ENCODE measurements at places on chromosomes 6 and 20. TPM values are rescaled to one million over a fixed set of nuclear protein-coding genes. Genes with fewer than 3 reads are reported as not detected.

Gene POM121L2
- not detected for total RNA-seq

Gene PPP1R3G
- 0.07 TPM for total RNA-seq

Gene RAET1G
- total RNA-seq, result 1.0 TPM

DNA sequence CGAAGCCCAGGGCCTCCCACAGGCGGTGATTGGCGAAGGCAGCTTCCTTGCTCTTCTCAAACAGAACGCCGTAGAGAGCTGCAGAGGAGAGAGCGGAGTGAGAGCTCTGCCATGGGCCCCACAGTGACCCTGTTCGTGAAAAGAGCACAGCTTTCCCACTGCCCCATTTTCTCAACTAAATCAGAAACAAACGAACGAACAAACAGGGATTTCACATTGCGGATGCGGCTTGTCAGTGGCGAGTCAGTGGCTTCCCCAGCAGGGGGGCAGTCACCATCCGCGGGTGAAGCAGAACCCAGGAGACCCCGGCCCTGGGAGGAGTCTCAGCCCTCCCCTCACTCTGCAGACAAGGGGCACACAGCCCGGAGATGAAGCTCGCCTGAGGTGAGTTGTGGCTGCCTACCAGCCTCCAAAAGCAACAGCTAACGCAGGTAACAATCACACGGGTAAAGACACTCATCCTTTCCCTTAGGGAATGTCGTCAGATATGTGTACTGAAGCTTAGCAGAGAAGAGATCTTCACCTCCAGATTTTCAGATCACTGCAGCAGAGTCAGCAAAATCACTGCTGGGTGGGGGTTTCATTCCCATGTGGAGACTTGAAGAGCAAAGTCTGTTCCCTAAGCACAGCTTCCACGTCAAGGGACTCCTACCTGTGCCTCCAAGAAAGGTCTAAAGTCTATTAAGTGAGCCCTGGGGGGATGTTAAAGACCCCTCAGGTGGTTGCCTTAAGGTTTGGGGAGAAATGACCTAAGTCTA, 51.2 kb upstream of the GPR31 start:
- no peak for DNase-seq

- no peak for DNase-seq
Measured at GRCh38 chr6:82553863-82554531, 190.4 kb downstream of the TPBG start.

DNA sequence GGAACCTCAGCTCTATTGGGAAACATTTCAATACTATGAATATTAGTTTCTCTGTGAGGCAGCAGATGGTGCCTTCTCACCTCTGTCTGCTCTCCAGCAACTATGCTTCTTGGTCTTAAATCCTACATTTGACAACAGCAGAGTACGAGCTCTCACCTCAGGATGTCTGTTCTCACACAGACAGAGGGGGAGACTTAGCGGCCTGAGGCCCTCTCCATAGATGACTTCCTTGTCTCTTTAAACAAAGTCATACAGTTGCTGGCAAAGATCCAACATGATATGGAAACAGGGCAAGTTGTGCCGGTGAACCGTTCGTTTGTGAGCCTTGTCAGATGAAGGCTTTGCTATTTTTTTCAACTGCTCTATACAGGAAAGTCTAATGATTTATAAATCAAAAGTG, 43.7 kb upstream of the GABRR1 start:
- DNase-seq, result no peak

- no peak for DNase-seq
Measured at GRCh38 chr20:49983123-49983847, 505 bp downstream of the SNAI1 start.

- DNase-seq, result no peak
Measured at GRCh38 chr6:85672050-85672449, 29.4 kb upstream of the SYNCRIP start.

DNA sequence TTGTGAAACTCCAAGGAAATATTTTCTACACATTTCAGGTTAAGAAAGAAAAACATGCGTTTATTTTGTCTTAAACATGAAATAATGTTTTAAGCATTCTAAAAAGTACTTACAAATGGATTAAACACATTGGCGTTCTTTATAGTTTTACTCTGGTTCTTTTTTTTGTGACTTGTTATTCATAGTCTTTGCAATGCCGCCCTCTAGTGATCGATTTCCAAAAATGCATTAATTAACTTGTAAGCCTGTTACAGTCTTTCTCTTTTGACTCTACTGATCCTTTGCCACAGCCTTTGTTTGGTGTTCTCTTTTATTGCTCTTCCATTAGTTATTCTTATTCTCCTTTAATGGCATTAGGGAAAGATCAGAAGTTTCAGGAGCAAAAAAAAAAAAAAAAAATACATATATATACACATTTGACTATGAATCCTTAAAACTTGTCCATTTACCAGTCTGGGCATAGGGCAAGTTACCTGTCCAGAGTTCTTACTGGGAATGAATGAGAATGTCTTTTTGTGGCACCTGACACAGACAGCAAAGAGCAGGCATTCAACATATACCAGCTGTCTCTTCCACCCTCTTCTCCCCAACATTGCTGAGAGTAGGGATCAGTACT, 59.9 kb downstream of the MACROD2 start:
- no peak for DNase-seq

DNA sequence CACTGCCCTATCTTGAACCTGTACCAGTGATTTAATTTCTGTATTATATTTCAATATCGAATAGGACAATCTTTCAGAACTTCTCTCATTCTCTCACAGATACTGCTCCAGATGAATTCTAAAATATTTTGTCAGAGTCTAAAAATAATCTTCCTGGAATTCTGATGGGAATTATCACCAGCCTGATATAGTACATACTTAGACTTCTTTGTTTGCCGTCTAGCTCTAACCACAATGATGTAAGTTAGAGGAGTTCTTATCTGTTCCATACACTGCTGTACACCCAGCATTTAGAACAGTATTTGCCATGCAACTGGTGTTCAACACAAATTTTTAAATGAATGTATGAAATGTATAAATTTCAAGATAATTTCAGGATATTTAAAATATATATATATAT, 1.3 kb upstream of the HUS1B start:
- no peak for DNase-seq

All from foreskin keratinocyte (primary cell).